GM23338 (cell line): ENCODE measurements at places on chromosomes 5 and 9.

- peak overlapping the region; percentile 70 for H3K4me3 ChIP-seq
- H3K36me3 ChIP-seq: no peaks in the 10 kb centered on the region
- H3K27me3 ChIP-seq: peaks cover 4% of the 10 kb centered on the region; the same call in 1 of the 2 replicates
- no peak overlapping the region for H3K27ac ChIP-seq
- H3K4me1 ChIP-seq: peaks cover 12% of the 10 kb centered on the region
- DNase-seq: no peak
These were observed 55.1 kb upstream of the KDM4C start for GRCh38 chr9:6702707-6703106.

- no peaks in the 10 kb centered on the region for H3K36me3 ChIP-seq
- DNase-seq: no peak
- no peak overlapping the region for H3K27ac ChIP-seq
- no peak overlapping the region for H3K4me3 ChIP-seq
- no peaks in the 10 kb centered on the region for H3K27me3 ChIP-seq
- no peaks in the 10 kb centered on the region for H3K4me1 ChIP-seq
These were observed 54.5 kb downstream of the MACIR start for GRCh38 chr5:103313056-103313455.

DNA sequence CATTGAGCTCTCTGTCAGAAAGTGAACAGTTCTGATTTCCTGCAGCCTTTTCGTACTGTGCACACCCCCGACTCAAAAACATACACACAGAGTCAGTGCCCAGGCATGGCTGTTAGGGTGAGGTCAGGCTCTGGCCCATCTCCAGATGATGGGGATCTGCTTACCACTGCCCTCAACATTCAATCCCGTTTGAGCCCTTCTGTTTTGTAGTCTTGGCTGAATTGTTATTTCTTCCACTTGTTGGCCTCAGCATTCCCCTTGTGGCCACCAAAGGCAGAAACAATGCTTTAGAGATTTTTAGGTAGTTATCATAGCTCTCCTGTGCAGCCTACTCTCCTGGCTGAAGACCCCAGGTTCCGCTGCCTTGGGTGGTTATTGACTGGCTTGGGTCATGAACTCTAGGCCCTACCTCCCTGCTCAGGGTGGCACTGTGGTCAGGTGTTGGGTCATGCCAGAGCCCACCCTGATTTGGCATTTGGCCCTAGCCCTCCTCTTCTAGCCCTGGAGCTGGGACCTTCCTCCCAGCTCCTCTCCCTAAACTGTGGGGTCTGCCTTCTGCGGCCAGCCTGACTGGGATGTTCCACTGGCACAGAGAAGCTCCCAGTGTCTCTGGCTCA lies 7.8 kb upstream of the MYOZ3 start:
- no peak overlapping the region for H3K27ac ChIP-seq
- no peak for DNase-seq
- H3K27me3 ChIP-seq: peaks cover 3% of the 10 kb centered on the region; the same call in 1 of the 2 replicates
- H3K4me1 ChIP-seq: no peaks in the 10 kb centered on the region
- no peak overlapping the region for H3K4me3 ChIP-seq

DNA sequence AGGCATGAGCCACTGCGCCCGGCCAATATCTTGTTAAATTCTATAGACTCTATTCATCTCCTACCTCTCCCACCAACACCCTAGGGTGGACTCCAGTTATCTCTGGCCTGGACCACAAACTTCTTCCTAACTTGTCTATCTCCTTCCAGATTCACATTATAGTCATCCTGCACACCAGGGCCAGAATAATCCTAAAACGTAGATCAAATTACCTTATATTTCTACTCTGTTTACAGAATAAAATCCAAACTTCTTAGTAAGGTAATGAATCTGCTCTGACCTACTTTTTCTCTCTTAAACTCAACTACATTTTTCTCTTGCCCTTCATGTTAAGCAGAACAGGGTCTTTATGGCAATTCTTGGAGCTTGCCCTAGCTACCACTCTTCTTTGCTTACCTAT lies 6.9 kb downstream of the ELL2 start:
- peaks cover 28% of the 10 kb centered on the region for H3K4me1 ChIP-seq
- DNase-seq: no peak
- no peak overlapping the region for H3K27ac ChIP-seq
- no peaks in the 10 kb centered on the region for H3K36me3 ChIP-seq
- H3K27me3 ChIP-seq: peaks cover 4% of the 10 kb centered on the region

DNA sequence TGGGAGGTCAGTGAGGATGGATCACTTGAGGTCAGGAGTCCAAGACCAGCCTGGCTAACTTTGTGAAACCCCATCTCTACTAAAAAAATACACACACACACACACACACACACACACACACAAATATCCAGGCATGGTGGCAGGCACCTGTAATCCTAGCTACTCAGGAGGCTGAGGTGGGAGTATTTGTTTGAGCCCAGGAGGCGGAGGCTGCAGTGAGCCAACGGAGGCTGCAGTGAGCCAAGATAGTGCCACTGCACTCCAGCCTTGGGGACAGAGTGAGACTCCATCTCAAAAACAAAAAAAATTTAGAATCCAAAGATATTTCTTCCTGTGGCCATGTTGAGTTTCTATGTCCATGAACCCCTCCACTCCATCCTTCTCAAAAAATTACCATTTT lies 21.5 kb upstream of the CDC23 start:
- H3K4me3 ChIP-seq: no peak overlapping the region
- peaks cover 5% of the 10 kb centered on the region for H3K27me3 ChIP-seq
- H3K4me1 ChIP-seq: no peaks in the 10 kb centered on the region
- no peak for DNase-seq
- H3K27ac ChIP-seq: no peak overlapping the region

GRCh38 chr5:132500244-132500930 lies 9.8 kb upstream of the IRF1 start:
- no peak for DNase-seq
- no peak overlapping the region for H3K27ac ChIP-seq
- peaks cover 2% of the 10 kb centered on the region for H3K4me1 ChIP-seq
- no peaks in the 10 kb centered on the region for H3K27me3 ChIP-seq
- H3K4me3 ChIP-seq: no peak overlapping the region

- no peaks in the 10 kb centered on the region for H3K36me3 ChIP-seq
- no peak overlapping the region for H3K4me3 ChIP-seq
- DNase-seq: no peak
- H3K27me3 ChIP-seq: no peaks in the 10 kb centered on the region
- H3K4me1 ChIP-seq: peaks cover 5% of the 10 kb centered on the region; the same call in 1 of the 2 replicates
- H3K27ac ChIP-seq: no peak overlapping the region
These were observed 302.1 kb downstream of the NR2F1-AS1 start for GRCh38 chr5:93278896-93279295.

DNA sequence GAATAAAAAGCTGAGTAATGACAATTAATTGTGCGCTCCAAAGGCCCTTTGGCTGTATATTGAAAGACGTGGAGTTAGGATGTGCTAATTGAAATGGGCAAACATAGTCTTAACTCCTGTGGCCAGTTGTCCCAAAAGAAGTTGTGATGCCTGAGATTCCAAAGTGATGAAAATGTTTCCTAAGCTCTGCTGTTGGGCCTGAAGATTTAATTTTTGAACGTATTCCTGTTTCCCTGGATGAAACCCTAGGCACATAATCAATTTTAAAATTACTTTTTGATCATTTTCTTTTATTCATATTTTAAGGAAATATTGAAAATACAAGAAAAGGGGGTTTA lies 87.9 kb downstream of the PRDM6 start:
- peaks cover 22% of the 10 kb centered on the region for H3K4me1 ChIP-seq
- no peak overlapping the region for H3K27ac ChIP-seq
- DNase-seq: no peak

DNA sequence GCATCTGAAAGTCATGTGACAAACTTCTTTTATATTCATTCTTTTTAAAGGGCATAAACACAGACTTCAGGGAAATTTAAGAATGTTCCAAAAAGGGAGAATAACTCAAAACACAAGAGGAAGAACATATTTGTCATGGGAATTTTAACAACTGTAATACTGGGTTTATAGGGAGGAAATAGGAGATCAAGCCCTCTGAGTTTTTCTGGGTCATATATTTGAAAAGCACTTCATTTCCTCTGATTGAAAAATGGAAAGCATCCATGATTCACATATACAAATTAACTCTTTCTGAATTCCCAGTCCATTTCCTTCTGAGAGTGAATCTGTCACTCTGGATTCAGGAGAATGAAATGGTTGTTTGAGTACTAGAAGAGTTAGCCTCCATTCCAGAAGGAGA lies 26.8 kb downstream of the LURAP1L start:
- no peak overlapping the region for H3K27ac ChIP-seq
- DNase-seq: no peak
- H3K27me3 ChIP-seq: no peaks in the 10 kb centered on the region
- H3K36me3 ChIP-seq: no peaks in the 10 kb centered on the region
- no peaks in the 10 kb centered on the region for H3K4me1 ChIP-seq

GRCh38 chr9:34413231-34413852 lies 36.6 kb upstream of the MYORG start:
- H3K4me1 ChIP-seq: no peaks in the 10 kb centered on the region
- H3K27ac ChIP-seq: no peak overlapping the region
- H3K36me3 ChIP-seq: no peaks in the 10 kb centered on the region
- H3K27me3 ChIP-seq: no peaks in the 10 kb centered on the region

DNA sequence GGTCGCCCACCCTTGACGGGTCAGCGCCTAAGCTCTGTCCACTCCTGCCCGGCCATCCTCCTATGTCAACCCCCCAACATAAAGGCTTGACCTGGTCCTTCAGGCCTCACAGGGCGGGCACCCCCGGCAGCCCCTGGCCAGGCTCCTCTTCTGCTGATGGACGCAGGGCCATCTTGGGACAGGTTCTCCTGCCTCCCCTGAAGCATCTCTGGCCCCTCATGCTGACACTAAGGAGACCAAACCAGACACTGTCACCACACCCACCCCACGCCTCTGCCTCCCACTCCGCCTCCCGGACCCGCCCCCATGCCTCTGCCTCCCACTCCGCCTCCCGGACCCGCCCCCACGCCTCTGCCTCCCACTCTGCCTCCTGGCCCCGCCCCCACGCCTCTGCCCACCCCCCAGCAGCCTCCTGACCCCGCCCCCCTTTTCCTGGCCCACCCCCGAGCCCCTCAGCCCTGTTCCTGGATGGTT lies 6.8 kb downstream of the OBP2A start:
- H3K27me3 ChIP-seq: no peaks in the 10 kb centered on the region
- H3K4me3 ChIP-seq: no peak overlapping the region
- peak; percentile 27 for DNase-seq

GRCh38 chr9:133955821-133956411 lies 36.2 kb downstream of the VAV2 start:
- DNase-seq: peak; percentile 75
- no peaks in the 10 kb centered on the region; the same call in 1 of the 2 replicates for H3K36me3 ChIP-seq
- peak overlapping the region; percentile 41 for H3K4me3 ChIP-seq
- H3K4me1 ChIP-seq: peaks cover 40% of the 10 kb centered on the region
- H3K27ac ChIP-seq: peak overlapping the region; percentile 95
- H3K27me3 ChIP-seq: no peaks in the 10 kb centered on the region

DNA sequence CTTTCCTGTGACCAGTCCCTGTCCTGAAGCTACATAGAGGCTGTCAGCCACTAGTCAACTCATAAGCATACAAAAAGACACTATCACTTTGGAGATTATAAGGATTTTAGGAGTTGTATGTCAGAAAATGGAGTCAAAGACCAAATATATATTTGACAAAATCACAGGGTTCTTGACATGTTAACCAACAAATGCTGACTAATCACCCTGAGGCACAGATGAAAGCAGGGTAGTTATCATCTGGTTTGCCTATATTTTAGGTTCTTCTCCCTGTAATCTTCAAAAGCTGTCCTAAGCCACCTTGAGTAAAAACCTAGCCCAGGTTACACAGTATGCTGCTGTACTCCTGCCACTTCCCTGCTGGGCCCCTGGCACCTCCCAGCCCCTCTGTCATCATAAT lies 64.7 kb upstream of the ERCC6L2 start:
- DNase-seq: no peak
- no peak overlapping the region for H3K27ac ChIP-seq
- no peaks in the 10 kb centered on the region for H3K27me3 ChIP-seq
- peaks cover 17% of the 10 kb centered on the region for H3K4me1 ChIP-seq
- H3K36me3 ChIP-seq: no peaks in the 10 kb centered on the region
